ENCODE measurements at places on chromosomes 7 and 10.
A peak's percentile ranks its signal among the peaks of the same experiment; 100 is the strongest.

DNA sequence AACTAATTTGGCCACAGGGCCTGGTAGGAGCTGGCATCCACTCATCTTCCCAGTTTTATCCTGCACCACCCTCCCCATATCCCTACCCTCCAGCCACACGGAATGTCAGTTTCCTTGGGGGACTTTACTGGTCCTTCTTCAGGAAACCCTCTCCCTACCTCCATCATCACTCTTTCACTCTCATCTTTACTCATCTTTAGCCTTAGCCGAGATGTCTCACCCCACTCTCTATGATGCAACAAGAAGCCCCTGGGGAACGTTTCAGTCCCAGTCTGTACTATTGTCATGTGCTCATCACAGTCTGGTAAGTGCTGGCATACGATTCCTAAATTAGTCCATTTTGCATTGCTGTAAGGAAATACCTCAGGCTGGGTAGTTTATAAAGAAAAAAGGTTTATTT is 34.9 kb upstream of the TMEM248 start:
- no peak for DNase-seq

- no peak for DNase-seq
Observed at GRCh38 chr10:77866598-77866997, 60.0 kb downstream of the DLG5 start.

- no peak for DNase-seq
Observed at GRCh38 chr7:90345595-90346335, 751 bp upstream of the GTPBP10 start.

DNA sequence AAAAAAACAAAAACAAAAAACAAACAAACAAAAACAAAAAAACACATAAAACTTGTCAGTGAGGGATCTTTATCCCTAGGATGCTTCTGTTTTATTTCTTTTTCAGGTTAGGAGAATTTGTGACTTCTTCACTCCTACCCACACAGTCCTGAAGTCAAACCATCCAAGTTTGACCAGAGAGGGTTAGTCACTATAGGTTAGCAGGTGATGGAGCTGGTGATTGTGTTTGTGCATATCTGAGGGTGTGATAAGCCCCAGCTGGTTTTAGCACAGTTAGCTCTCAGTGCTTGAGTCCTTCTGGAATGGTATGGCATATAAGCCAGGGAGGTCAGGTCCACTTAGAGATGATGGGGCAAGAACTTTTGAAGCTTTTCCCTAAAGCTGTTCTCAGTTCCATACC is 11.8 kb upstream of the IKZF1 start:
- DNase-seq = no peak

DNA sequence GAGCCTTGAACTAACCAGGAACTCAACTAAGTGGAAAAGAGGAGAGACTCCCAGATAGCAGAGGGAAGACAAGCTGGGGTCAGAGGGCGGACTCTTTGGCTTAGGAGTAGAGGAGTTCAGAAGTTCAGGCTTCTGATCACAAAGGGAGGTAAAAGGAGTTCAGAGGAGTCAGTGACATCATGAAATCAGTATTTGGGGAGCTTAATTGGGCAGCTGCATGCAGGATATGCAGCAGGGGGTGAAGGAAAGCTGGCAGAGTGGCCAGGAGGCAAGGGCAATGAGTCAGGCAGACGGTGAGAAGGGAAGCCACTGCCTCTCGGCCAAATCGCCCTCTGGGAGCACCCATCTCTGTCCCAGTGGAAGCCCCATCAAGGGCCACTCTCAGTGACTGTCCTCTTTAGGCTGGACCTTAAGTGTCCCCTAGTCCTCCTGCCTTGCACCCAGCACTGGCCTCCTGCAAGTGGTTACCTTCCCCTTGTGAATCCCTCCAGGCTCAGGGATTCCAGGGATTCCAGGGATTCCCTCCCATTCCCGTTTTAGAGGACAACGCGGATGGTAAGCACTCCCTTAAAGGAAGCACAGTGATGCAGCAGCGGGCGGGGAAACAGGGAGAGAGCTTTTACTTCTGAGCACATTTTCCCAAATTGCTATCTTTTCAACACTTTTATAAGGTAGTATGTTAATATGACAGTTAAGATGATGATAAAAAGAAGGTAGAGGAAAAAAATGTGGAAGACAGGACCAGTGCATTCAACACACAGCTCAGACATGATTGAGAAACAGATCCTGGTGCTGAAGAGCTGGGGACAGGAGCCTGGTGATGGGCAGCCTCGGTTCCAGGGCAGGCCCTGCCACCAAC is 72.6 kb downstream of the KCNMA1 start:
- DNase-seq = no peak

DNA sequence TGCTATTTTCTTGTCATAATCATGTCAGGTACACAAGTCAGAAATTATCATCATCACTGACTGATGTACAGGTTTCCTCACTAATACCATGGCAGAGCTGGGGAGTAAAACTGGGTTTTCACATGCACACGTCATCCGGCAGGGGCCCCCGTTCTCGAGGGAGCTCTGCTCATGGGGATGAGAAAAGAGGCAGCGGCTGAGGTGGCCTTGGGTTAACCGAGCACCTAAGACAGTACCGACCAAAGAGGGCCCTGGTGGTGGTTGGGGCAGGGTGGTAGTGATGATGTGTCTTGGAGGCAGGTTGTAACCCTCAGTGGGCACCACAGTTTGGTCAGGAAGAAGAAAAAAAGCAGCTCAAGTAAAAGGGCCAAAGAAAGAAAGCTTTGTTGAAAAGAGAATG is 12.1 kb upstream of the TRPV6 start:
- DNase-seq = no peak

DNA sequence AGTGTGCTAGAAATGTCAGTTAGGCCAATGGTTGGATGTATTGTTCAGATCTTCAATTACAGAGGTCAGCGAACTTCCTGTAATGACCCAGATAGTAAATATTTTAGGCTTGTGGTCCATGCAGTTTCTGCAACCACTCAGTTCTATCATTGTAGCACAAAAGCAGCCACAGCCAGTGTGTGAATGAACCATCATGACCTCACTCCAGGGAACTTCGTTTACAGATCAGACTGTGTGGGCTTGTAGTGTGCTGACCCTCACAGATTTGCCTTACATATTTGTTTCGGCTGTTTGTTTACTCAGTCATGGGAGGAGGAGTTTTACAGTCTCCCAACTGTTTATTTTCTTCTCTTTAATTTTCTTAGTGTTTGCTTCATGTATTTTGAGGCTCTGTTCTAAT is 55.4 kb downstream of the LANCL2 start:
- DNase-seq = no peak

- peak; percentile 68 for DNase-seq
Observed at GRCh38 chr7:129739427-129739826, 127.9 kb downstream of the NRF1 start.

DNA sequence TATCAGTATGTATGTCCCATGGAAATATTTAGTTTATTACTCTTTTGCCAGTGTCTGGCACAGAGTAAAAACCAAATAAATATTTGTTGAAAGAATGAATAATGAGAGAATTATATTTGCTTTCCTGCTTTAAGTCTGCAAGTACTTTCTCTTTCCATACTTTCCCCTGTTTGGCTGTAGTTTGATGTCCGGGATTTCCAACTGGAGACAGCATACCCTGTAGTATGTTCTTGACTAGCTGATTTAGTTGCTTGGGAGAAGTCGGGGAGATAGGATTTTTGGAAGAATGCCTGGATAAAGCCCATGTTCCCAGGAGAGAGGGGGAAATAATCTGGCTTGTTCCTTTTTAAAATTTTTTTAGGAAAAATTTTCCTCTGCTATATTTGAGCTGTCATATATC is 516.1 kb downstream of the CCSER2 start:
- DNase-seq = no peak

- DNase-seq = no peak
Observed at GRCh38 chr7:102837802-102838201, 75.0 kb upstream of the LRRC17 start.

- no peak for DNase-seq
Observed at GRCh38 chr7:70736715-70737460, 395.1 kb upstream of the GALNT17 start.

GRCh38 chr10:112059220-112059619 is 124.3 kb downstream of the GPAM start:
- no peak for DNase-seq

DNA sequence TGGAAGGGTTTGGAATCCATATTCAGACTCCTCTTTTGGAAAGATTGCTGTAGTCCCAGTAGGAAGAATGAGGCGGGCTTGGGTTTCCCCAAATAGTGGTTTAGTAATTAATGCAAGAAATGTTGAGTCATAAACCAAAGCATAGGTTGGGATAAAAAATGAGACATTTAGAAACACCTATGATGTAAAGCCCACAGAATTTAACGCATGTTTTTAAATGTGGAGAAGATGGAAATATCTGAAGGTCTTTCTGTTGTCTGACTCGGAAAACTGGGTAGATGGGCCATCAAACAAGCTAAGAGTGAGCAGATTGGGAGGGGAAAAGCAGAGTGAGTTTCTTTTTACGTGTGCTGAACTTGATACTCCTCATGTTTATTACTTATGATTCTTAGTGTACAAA is 62.2 kb downstream of the LANCL2 start:
- no peak for DNase-seq

GRCh38 chr10:131872011-131872826 is 28.6 kb upstream of the PPP2R2D start:
- no peak for DNase-seq

DNA sequence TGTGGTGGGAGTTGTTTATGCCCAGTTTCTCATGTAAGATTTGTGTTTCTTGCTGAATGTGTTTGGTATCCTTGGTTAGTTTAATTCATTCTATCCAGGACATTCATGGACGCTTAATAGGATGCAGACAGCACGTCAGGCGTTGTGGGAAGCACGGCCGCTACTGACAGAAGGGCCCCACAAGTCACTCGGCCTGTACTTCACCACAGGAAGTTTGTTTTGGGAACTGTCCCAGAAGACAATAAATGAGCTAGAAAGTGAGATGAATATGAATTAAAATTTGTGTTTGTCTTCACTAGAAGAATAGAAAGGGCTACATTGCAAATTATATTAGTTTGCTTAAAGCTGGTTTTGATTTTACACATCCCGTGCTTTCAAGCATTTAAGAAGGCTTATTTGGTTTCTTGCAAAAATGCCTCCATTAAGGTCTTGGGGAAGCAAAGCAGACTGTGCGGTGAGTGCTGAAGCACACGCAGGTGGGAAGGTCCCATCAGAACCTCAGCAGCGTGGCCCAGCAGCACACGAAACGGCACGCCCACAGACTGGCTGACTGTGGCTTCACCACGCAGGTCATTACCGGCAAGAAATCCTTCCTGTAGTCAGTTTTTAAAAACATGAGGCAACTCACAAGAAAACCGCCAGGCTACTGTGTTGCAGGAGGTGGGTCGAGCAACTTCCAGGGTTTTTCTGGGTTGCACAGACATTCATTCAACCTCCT is 74.1 kb downstream of the VIPR2 start:
- peak; percentile 21 for DNase-seq

GRCh38 chr7:147509035-147509501 is 1081.5 kb upstream of the C7orf33 start:
- DNase-seq = no peak

GRCh38 chr7:47914717-47915615 is 33.3 kb downstream of the PKD1L1 start:
- DNase-seq = no peak

- no peak for DNase-seq
Observed at GRCh38 chr10:119783665-119784027, 57.8 kb downstream of the INPP5F start.

GRCh38 chr10:91190388-91190870 is 30.0 kb upstream of the PCGF5 start:
- no peak for DNase-seq

DNA sequence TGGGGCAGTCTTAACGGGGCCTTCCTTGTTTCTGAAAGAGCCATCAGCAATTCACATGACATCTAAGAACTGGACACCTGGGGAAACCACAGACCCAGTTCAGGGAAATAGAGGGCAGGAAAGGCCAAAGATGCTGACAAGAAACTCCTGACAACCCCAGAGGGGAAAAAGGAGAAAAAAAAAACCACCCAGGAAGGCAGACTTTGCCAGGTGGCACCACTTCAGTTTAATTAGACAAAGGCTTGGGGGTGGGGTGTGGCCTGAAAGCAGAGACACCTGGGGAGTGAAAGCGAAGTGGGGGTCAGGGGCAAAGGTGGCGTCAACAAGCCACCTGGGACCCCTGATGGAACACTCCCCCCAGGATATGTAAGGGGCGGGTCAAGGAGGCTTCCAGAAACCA is 53.6 kb downstream of the RAB11FIP2 start:
- DNase-seq = no peak

DNA sequence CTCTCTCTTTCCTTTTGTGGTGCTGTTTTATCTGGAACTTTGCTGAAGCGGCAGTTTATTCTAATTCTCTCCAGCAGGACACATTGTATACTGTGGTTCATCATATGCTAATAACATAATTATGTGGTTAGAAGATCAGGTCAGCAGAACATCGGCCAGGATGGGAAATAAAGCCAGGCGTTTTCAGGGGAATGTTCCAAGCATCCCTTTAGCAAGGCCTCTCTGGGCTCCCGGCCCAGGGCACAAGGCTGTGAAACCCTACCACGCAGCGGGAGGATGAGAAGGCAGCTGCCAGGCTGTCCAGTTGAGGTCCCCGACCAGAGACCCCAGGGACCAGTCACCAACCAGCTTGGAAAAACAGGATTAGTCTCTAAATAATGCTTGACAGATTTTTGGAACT is 112.2 kb upstream of the GALNT17 start:
- DNase-seq = no peak

DNA sequence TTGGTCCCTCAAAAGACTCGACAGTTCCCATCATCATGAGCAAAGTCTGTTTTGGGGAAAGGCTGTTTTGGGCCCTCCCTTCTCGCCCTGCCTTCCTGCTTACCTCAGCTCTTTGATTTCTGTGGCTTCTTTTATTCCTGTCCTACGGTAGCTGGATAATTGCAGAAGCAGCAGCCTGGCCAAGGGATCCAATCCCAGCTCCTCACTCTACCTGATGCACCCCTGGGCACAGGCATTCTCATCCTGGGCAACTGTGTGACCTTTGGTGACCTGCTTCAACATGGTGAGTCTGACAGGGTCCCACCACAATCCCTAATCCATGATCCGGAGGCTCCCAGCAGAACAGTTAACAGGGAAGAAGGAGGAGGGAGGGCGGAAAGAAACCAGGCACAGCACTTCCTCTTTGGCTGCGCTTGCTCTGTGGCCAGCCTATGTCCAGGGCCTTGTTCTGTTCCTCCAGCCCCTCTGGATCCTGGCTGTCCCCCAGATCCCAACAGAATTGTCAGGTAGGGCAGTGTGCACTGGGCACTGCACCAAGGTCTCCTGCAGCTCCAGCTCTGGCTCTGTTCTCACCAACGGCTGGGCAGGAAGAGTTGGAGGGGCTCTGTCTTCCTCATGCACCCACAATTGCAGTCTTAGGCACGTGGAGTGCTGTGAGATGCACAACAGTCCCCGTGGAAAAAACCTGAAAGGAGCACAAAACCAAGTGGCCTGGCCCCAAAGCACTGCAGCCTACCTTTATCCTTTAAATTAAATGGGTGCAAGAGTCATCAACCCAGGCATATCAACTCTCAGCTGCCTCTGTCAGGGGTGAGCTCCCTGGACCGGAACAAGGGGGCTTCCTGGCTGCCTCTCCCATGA is 144.4 kb downstream of the PTPN20 start:
- DNase-seq = no peak

DNA sequence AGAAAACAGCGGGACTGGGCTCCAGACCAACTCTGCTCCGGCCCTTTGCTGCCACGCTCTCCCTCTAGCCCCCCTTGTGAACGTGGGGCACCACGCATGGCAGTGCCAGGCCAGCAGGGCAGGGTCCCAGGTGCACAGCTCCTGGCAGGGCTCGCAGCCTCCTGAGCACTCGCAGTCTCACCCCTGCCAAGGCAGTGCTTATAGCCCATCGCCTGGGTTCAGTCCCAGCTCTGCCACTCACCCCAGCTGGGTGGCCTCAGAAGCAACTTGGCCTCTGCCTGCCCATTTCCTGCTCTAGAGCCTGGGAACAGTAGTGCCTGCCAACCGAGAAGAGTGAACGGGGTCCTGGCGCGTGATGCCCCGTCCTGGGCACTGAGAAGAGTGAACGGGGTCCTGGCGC is 36.3 kb downstream of the CFAP46 start:
- DNase-seq = no peak

Measured in NCI-H2029 (cell line).